ENCODE measurements at places on chromosomes 5 and 9.

DNA sequence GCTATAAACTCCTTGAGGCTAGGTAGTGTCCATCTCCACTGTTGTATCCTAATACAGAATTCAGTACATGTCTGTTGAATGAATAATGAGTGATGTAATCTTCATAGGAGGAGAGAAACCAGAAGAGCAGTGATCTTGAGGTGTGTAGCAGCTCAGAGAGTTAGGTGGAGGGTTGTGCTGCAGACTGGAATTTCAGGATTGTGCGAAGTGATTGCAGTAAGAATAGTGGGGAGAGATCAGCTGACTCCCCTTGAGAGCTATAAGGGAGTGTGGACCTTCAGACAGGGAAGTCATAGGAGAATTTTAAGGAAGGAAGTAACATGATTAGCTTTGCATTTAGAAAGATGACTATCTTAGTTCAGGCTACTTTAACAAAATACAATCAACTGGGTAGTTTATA is 4.4 kb downstream of the SNX24 start:
- no peak for DNase-seq

- DNase-seq, result no peak
Measured at GRCh38 chr5:107652408-107652807, 18.3 kb downstream of the EFNA5 start.

DNA sequence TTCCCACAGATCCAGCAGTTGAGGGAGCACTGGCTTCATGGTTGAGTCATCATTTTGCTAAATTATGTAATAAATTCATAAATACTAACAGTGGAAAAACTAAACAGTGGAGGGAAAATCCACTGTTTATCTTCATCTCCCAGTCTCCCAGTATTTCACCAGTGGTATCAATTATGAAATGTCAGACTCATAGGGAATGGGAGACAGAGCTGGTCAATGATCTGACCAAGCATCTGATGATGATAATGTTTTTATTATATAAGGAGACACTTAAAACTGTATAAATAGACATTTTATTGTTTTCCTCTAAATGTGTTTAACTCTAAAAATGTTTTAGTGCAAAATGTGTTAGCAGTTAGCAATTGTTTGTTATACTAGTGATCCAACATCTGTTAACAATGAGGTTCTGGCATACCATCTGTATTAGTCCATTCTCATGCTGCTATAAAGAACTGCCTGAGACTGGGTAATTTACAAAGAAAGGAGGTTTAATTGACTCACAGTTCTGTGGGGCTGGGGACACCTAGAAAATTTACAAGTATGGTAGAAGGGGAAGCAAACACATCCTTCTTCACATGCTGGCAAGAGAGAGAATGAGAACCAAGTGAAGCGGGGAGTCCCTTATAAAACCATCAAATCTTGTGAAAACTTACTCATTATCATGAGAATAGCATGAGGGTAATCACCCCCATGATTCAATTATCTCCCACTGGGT is 11.8 kb upstream of the REEP5 start:
- no peak for DNase-seq

- DNase-seq, result no peak
Measured at GRCh38 chr9:8315211-8315610, 515.6 kb upstream of the DMAC1 start.

DNA sequence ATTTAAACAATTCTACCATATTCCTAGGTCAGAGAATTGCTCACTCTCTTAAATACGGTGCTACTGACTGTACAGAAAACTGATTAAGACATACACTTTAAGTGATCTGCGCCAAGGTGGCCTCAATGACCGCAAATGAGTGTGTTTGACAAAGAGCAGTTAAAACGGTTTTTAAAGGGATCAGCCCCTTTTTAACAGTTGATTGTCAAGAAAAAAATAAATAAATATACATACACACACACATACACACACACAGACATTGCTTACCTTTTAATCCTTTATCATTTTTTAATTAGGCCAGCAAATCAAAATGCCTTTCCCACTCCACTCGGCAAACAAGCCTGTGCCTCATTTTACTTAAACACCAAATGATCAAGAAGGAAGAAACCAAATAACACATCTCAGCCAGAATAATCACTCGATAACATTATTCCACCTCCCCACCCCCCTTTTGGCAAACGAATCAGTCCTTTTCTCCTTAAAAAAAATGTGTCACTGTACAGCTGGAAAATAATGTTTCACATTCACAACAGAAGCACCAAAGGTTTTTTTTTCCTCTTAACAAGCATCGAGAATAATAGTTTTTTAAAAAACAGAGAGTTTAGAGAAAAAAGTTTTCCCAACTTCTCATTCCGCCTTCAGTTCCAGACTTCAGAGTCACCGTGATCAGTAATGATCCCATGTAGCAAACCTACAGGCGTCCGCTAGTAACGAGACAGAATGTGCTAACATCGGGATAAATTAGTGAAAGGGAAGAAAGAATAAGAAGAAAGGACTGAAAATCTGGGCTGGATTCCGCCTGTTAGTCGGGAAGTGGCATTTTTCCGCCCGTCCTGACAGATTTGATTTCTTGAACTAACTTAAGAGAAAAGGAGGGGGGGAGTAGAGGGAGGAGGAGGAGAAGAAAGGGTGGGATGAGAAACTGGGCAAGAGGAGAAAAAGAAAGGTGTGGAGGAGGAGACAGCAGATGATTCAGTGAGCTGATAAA is at the start of gene ZNF608:
ZNF608 (minus strand) TSS at position 712 of the 988 bp plus-strand sequence. CDS start 1,650 bp downstream, outside the sequence.
- DNase-seq, result no peak
